ENCODE measurements at places on chromosomes 12 and 14.

GRCh38 chr12:6735448-6736191, 11.8 kb downstream of the COPS7A start:
- DNase-seq, result peak; percentile 56

GRCh38 chr12:46473634-46474329, 101.2 kb upstream of the SLC38A2 start:
- peak; percentile 82 for DNase-seq

GRCh38 chr14:68291820-68292219, 472.2 kb downstream of the RAD51B start:
- no peak for DNase-seq

GRCh38 chr14:77457115-77457521, 283 bp downstream of the VIPAS39 start:
- DNase-seq, result no peak

DNA sequence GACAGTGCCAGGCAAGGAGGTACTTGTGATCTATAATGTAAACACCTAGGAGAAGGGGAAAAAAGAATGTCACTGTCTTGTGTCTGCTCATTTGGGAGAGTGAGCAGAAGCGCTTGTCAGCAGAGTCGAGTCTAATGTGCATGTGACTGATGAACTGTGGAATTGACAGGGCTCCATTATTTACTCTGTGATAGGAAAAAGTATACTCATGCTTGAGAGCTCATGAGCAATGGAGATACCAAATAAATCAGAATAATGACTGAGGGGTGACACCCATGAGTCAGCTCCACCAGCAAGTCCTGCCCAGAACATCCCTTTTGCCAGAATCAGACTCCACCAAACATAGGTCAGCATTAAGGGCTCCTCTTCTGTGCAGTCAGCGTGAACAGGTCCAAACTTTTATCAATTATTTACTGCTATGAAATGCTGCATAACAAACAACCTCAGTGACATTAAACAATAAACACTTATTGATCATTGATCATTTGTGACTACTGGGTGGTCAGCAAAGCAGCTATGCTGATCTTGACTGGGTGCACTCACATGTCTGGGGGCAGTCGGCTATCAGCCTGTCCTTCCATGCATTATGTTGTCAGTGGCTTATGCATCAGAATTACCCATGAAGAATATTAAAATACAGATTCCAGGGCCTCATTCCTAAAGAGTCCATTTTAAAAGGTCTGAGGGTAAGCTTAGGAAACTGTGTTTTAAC, 29.2 kb upstream of the WSCD2 start:
- peak; percentile 68 for DNase-seq

DNA sequence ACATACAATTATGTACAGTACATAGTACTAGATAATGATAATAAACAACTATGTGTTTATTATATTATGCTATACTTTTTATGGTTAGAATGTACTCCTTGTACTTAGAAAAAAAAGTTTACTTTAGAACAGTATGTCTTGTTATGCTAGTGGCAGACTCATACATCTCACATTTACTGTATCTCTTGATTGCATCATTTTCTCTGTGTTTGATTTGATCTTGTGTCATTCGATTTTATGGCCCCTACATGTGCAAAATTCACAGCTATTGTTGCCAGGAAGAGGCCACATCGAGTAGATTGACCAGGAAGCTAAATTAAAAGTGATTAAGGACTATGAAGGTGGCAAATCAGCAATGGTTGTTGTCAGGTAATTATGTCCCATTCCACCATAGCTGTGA, 153.0 kb downstream of the PCNX1 start:
- DNase-seq, result no peak

- DNase-seq, result peak; percentile 35
Measured at GRCh38 chr12:89160716-89161123, 191.6 kb downstream of the DUSP6 start.

GRCh38 chr12:113874999-113875561, 91.0 kb downstream of the RBM19 start:
- no peak for DNase-seq
